ENCODE measurements at places on chromosomes 1 and 21.

DNA sequence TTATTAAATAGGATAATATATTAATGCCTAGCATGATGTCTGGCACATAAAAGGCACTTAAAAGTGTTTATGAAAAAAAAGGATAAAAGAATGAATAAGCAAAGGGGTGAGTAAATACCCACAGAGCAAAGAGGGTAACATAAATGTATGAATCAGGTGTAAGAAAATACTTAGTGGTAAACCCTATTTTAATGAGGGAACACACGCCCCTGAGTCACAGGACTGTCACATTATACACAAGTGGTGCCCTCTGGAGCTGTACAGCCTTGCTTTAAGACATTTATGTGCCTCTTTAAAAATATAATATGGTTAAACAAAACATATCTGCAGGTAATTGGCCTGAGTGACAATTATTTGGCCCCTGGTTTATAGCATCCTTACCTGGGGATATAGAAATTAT, 78.1 kb upstream of the PTBP2 start:
- no peak for DNase-seq
- H3K4me1 ChIP-seq = no peaks in the 10 kb centered on the region
- H3K27me3 ChIP-seq = no peaks in the 10 kb centered on the region
- no peak overlapping the region for H3K4me3 ChIP-seq

DNA sequence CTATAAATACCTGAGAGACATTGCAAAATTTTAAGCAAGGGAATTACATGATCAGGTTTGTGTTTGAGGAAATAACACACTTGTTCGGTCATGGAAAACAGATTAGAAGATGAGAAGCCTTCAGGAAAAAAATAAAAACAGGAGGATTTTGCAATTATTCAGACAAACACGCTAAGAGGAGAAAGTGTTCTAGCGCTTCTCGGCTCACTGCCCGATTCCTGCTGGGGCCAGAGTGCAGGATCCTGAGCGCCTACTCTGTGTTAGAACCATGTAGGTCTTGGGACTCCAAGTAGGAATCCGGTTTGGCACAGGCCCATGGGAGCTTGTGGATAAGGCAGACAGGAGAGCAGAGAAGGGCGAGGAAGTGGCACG, 8.1 kb upstream of the PRELP start:
- DNase-seq = no peak
- H3K4me1 ChIP-seq = no peaks in the 10 kb centered on the region
- no peaks in the 10 kb centered on the region for H3K27me3 ChIP-seq
- no peak overlapping the region for H3K4me3 ChIP-seq
- H3K27ac ChIP-seq = no peak overlapping the region

- no peak for DNase-seq
- H3K4me3 ChIP-seq = no peak overlapping the region
- H3K27ac ChIP-seq = no peak overlapping the region
- no peaks in the 10 kb centered on the region for H3K27me3 ChIP-seq
Observed at GRCh38 chr1:8903410-8903809, 24.9 kb upstream of the ENO1 start.

DNA sequence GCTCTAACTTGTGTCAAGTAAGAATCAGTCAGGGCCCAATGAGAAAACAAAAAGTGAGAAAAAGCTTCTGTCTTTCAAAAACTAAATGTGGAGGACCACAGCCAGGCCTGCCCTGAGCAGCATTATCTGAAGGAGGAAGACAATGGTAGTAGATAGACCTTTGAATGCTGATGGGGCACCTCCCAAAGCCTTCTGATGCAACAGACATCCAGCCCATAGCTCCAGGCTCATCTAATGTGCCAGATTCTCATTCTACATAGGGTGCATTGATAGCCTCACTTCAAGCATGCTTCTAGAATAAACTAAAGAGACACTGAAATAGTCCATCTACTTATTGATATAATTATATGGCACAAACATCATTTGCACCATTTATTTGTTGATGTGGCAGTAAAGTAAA, 351.6 kb downstream of the HHIPL2 start:
- H3K4me3 ChIP-seq = no peak overlapping the region
- no peak overlapping the region for H3K27ac ChIP-seq
- H3K36me3 ChIP-seq = no peaks in the 10 kb centered on the region
- H3K4me1 ChIP-seq = no peaks in the 10 kb centered on the region

All from GM23338 (cell line).